ENCODE measurements at places on chromosomes 12 and 14.

DNA sequence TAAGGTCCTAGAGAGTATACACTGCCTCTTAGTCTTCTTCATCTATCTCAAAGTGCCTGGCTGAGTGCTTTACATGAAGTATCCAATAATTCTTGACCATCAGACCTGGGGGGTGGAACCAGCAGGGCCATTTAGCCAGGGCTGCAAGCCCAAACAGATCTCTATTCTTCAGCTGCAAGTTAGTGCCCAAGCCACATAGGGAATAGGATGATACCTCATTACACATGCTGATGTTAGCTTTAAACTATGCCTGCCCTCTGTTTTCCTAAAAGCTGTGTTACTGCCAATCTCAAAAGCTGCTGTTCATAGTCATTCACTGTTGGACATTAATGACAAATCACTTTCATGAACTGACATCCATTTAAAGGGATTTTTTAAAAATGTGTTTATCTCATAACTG lies 16.7 kb upstream of the IFNG start:
- DNase-seq = no peak

DNA sequence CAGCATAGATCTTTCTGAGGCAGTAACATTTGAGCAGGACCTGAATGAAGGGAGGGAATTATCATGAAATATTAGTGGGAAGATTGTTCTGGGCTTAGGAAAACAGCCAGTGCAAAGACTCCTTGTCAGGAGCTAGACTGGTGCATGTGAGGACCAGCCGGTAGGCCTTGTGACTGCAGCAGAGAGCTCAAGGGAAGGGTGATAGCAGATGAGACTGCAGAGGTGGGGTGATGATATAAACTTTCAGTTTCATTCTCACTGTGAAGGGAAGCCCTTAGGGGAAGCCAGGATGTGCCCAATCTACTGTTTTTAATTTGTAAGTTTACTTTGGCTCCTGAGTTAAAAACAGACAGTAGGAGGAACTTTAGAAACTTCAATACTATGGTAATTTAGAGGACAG lies 12.4 kb downstream of the IL22 start:
- DNase-seq = no peak

DNA sequence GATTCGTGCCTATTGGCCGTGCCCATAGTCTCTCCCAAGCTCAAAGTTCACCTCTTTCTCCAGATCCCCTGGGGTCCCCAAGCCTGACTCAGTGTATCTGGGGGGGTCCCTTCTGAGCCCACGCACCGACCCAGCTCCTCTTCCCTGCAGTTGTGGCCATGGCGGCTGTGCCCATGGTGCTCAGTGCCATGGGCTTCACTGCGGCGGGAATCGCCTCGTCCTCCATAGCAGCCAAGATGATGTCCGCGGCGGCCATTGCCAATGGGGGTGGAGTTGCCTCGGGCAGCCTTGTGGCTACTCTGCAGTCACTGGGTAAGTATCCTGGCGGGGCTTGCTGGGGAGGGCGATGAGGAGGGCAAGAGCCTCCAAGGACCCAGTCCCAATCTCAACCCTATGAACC lies 5.1 kb downstream of the IFI27 start:
- no peak for DNase-seq

DNA sequence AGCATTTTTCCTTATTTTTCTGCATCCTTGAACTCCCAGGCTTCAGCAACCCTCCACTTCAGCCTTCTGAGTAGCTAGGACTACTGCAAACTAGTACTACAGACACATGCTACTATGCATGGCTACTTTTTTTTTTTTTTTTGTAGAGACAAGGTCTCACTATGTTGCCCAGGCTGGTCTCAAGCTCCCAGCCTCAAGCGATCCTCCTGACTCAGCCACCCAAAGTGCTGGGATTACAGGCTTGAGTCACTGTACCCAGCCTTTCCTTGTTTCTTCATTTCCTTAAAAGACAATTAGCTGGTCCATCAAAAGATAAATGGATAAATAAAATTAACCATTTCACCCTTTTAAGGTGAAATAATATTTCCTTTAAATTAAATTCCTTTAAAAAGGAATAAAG lies 205.8 kb downstream of the SPTSSA start:
- DNase-seq = no peak

GRCh38 chr14:101982621-101983020 lies 18.2 kb downstream of the DYNC1H1 start:
- DNase-seq = no peak

GRCh38 chr12:87794854-87795253 lies 234.3 kb downstream of the C12orf50 start:
- DNase-seq = no peak

- no peak for DNase-seq
Measured at GRCh38 chr12:115149685-115150378, 465.9 kb upstream of the TBX3 start.

- no peak for DNase-seq
Measured at GRCh38 chr12:54046809-54047159, 6.9 kb upstream of the HOXC4 start.

DNA sequence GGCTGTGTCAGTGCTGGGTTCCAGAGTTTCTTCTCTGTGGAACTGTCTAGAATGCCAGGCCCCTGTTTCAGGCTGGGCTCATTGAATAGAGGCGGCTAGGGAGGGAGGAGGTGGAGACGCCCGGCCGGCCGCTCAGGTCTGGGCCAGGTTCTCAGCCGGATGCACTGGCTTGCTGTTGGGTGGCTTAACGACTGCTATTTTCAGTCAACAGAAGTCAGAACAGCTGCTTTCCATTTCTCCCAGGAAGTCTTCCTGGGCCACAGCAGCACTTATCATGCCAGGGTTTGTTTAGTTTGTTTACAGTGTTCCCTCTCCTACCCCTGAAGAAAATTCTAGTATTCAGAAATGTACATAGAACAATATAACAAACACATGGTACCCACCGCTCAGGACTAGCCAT lies 26.0 kb upstream of the VPS37B start:
- no peak for DNase-seq

Data from NCI-H446 treated with DMSO at 0.1 percent for 48 hours (cell line).